ENCODE measurements at places on chromosomes 5 and 9. TPM values are rescaled to one million over a fixed set of nuclear protein-coding genes. Genes with fewer than 3 reads are reported as not detected.
A peak's percentile ranks its signal among the peaks of the same experiment; 100 is the strongest.

DNA sequence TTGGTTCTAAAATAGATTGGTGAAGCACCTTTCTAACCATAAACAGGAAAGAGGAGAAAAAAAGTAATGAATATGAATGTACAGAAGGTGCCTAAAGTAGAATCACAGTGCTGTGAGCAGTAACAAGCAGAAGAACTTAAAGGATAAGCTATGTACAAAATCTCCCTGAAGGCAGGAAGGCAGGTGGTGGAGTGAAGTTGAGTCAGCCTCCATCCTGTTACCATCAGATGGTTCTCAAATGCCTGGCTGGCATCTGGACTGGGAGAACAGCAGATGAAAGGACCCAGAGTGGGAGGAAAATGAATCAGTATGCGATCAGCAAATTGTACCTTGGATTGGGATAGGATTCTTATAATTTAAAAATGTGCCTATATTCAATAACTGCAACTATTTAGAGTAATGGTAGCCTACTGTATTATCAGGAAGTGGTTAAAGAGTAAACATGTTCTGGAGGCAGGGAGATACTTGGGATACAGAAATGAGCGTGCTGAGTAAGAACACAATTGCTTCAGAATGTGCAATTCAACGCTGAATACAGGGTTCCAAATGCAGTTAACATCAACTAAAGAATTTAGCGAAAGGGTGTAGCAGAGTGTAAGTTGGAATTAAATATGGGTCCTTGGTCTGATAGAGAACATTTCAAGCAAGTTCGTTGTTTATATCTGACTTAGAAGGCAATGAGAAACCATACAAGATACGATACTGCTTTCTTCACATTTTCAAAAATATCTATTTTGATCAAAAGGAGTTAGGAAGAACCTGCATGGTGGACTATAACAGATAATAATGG, 21.1 kb upstream of the FER start:
- H3K36me3 ChIP-seq, result no peaks in the 10 kb centered on the region
- DNase-seq, result no peak
- H3K4me3 ChIP-seq, result peak overlapping the region; percentile 80
- H3K27me3 ChIP-seq, result no peaks in the 10 kb centered on the region
- H3K4me1 ChIP-seq, result peaks cover 5% of the 10 kb centered on the region

GRCh38 chr5:107389775-107390148, 281.0 kb downstream of the EFNA5 start:
- no peaks in the 10 kb centered on the region for H3K27me3 ChIP-seq
- H3K4me1 ChIP-seq, result peaks cover 28% of the 10 kb centered on the region
- H3K4me3 ChIP-seq, result no peak overlapping the region

Gene COL23A1
- total RNA-seq, result 0.05 TPM

- H3K4me3 ChIP-seq, result no peak overlapping the region
- peaks cover 4% of the 10 kb centered on the region for H3K4me1 ChIP-seq
- H3K27ac ChIP-seq, result no peak overlapping the region
- no peaks in the 10 kb centered on the region for H3K36me3 ChIP-seq
- no peak for DNase-seq
These were observed 34.7 kb upstream of the PLIN2 start for GRCh38 chr9:19162026-19162366.

DNA sequence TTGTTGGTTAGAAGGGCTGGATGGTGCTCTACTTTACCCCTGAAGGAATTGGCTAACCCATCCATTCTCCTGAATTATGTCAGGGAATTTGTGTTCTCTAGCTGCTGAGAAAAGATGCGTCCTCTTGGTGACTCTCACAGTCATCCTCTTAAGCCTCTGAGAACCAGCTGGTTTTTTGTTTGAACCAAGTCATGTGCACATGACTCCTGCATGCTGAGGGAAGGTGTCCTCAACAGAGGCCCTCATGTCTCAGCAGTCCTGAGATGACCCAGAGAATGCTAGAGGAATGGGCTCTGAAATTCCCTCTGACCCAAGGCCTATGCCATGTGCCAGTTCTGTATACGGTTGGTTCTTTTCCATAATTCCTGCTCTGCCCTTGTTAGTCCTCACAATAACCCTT, 10.4 kb upstream of the C5orf63 start:
- no peak overlapping the region for H3K4me3 ChIP-seq
- H3K27ac ChIP-seq, result no peak overlapping the region
- no peaks in the 10 kb centered on the region for H3K27me3 ChIP-seq
- no peak for DNase-seq

Gene MYORG
- 9.7 TPM for total RNA-seq

DNA sequence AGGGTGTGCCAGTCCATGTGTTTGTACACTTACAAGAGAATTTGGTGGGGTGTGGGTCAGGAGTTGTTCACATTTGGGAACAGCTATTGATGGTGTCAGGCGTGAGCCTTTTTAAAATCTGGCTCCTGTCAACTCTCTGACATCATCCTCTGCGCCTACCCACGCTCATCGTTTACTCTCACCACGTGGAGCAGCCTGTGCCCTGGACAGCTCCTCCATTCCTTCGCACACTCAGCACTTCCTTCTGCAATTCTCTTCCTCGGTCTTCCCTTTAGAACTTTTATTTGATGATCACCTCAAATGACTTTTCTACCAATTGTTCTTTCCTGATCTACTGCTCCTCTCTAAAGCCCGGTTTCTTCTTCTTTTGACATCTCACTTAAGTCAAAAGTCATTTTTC, 42.1 kb upstream of the GNAQ start:
- H3K4me3 ChIP-seq, result no peak overlapping the region
- no peaks in the 10 kb centered on the region for H3K36me3 ChIP-seq
- no peaks in the 10 kb centered on the region for H3K27me3 ChIP-seq
- H3K4me1 ChIP-seq, result no peaks in the 10 kb centered on the region
- DNase-seq, result no peak

Gene STOM
- total RNA-seq, result 81.2 TPM

GRCh38 chr5:110053824-110054223, 364.1 kb downstream of the MAN2A1 start:
- no peak overlapping the region for H3K27ac ChIP-seq
- DNase-seq, result no peak
- no peaks in the 10 kb centered on the region for H3K36me3 ChIP-seq
- H3K4me1 ChIP-seq, result no peaks in the 10 kb centered on the region
- no peak overlapping the region for H3K4me3 ChIP-seq

- peaks cover 3% of the 10 kb centered on the region for H3K4me1 ChIP-seq
- no peak overlapping the region for H3K4me3 ChIP-seq
- H3K27me3 ChIP-seq, result peaks cover 40% of the 10 kb centered on the region
- H3K27ac ChIP-seq, result no peak overlapping the region
These were observed 1.2 kb upstream of the SLC1A3 start for GRCh38 chr5:36605241-36605640.

GRCh38 chr9:118170032-118170955, 466.1 kb downstream of the TLR4 start:
- H3K36me3 ChIP-seq, result no peaks in the 10 kb centered on the region

Gene NDOR1
- 15.6 TPM for total RNA-seq

- H3K27me3 ChIP-seq, result no peaks in the 10 kb centered on the region
- no peak overlapping the region for H3K4me3 ChIP-seq
- H3K4me1 ChIP-seq, result no peaks in the 10 kb centered on the region
- H3K27ac ChIP-seq, result no peak overlapping the region
- H3K36me3 ChIP-seq, result no peaks in the 10 kb centered on the region
- DNase-seq, result no peak
These were observed 51.1 kb upstream of the TBC1D2 start for GRCh38 chr9:98306384-98307145.

DNA sequence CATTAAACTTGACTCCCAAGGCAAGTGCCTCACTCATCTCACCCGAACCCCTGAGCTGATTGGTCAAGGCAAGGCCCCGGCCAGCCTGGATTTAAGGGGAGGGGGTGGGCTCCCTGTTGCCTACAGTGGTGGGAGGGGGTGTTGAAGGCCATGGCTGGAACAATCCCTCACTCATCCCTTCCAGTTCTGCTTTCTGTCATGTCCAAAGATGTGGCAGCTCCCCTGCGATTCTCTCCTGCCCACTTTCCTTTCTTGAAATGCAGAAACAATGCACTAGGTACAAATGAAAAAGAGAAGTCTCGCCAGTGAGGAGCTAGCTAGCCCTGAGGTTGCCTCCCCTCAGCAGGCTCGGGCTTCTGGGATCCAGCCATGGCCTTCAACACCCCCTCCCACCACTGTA, 240.9 kb downstream of the SYK start:
- no peaks in the 10 kb centered on the region for H3K36me3 ChIP-seq
- H3K4me3 ChIP-seq, result no peak overlapping the region
- H3K4me1 ChIP-seq, result peaks cover 6% of the 10 kb centered on the region
- no peak for DNase-seq

GRCh38 chr5:137336565-137337120, 162.5 kb downstream of the SPOCK1 start:
- H3K27me3 ChIP-seq, result peaks cover 5% of the 10 kb centered on the region
- no peak overlapping the region for H3K27ac ChIP-seq
- no peak overlapping the region for H3K4me3 ChIP-seq
- H3K36me3 ChIP-seq, result no peaks in the 10 kb centered on the region

Gene PCDHA4
- total RNA-seq, result 3.1 TPM

- H3K27me3 ChIP-seq, result no peaks in the 10 kb centered on the region
- H3K4me3 ChIP-seq, result peak overlapping the region; percentile 48
- no peak for DNase-seq
- H3K4me1 ChIP-seq, result no peaks in the 10 kb centered on the region
- no peaks in the 10 kb centered on the region for H3K36me3 ChIP-seq
- H3K27ac ChIP-seq, result no peak overlapping the region
These were observed 1.8 kb upstream of the KLF4 start for GRCh38 chr9:107491081-107492053.

Gene LSM11
- total RNA-seq, result 1.6 TPM

- no peak overlapping the region for H3K4me3 ChIP-seq
- no peak for DNase-seq
- no peaks in the 10 kb centered on the region for H3K4me1 ChIP-seq
- no peak overlapping the region for H3K27ac ChIP-seq
These were observed 213.4 kb upstream of the DMAC1 start for GRCh38 chr9:8012986-8013385.

- DNase-seq, result no peak
- no peaks in the 10 kb centered on the region for H3K27me3 ChIP-seq
- H3K36me3 ChIP-seq, result no peaks in the 10 kb centered on the region
These were observed 76.6 kb downstream of the PTPDC1 start for GRCh38 chr9:94160594-94161501.

Gene SGCD
- not detected for total RNA-seq

Gene FOXD4L6
- not detected for total RNA-seq

GRCh38 chr5:45484781-45485180, 211.4 kb downstream of the HCN1 start:
- no peaks in the 10 kb centered on the region for H3K36me3 ChIP-seq
- H3K27ac ChIP-seq, result no peak overlapping the region

DNA sequence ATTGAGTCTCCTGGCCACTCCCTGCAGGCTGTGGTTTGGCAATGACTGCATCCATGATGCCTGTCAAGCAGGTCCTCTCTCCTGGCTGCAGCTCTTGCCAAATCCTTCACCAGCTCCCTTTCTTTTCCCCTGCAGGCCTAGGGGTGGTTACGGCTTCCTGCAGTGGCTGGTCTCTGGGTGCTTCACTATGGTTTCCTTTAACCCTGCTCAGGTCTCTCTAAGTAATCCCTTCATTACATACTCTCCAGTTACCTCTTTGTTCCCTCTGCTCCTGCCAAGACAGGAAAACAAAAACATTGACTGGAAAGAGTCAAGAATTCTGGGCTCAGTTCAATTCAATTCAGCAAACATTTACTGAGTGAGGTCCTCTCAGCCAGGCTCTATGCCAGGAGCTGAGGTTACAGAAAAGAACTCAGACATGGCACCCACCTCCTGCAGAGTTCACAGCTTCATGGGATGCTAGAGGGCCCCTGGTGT, 19.8 kb upstream of the PTPN3 start:
- H3K36me3 ChIP-seq, result no peaks in the 10 kb centered on the region
- H3K27me3 ChIP-seq, result no peaks in the 10 kb centered on the region
- no peak for DNase-seq
- H3K4me3 ChIP-seq, result no peak overlapping the region

GRCh38 chr9:109448223-109448622, 49.9 kb downstream of the PTPN3 start:
- no peak overlapping the region for H3K4me3 ChIP-seq
- no peaks in the 10 kb centered on the region for H3K36me3 ChIP-seq
- no peak for DNase-seq
- H3K4me1 ChIP-seq, result peaks cover 5% of the 10 kb centered on the region
- H3K27ac ChIP-seq, result no peak overlapping the region

Gene STPG3
- 0.26 TPM for total RNA-seq

- H3K27me3 ChIP-seq, result no peaks in the 10 kb centered on the region
- no peak for DNase-seq
- H3K4me1 ChIP-seq, result no peaks in the 10 kb centered on the region
- H3K27ac ChIP-seq, result no peak overlapping the region
- H3K4me3 ChIP-seq, result no peak overlapping the region
These were observed 229.2 kb upstream of the FAM174A start for GRCh38 chr5:100306000-100306399.

Gene ADAMTS19
- total RNA-seq, result not detected

DNA sequence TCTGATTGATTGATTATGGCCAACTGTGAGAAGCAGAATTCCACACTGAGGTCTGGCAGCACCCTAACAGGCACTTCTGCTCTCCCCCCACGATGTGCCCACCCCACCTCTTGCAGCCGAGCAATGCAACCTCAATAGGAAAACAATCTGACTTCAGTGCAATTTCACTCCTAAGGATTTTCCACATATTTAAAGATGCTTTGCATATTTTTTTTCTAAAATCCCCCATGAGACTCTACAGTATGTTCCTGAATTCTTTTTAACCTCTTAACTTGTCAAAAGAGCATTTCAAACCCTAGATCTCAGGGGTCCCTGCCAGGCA, 243.1 kb downstream of the AUH start:
- no peak overlapping the region for H3K4me3 ChIP-seq
- no peak for DNase-seq
- H3K36me3 ChIP-seq, result no peaks in the 10 kb centered on the region
- no peaks in the 10 kb centered on the region for H3K27me3 ChIP-seq
- H3K27ac ChIP-seq, result no peak overlapping the region

DNA sequence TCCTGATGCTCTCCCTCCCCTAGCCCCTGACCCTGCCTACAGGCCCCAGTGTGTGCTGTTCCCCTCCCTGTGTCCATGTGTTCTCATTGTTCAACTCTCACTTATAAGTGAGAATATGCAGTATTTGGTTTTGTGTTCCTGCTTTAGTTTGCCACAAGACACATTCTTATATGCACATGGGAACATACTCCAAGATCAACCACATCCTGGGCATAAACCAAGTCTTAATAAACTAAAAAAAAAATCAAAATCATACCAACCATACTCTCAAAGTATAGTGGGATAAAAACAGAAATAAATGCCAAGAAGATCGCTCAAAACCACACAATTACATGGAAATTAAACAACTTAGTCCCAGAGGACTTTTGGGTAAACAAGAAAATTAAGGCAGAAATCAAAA, 11.2 kb upstream of the ZCCHC9 start:
- no peaks in the 10 kb centered on the region for H3K36me3 ChIP-seq
- H3K27me3 ChIP-seq, result no peaks in the 10 kb centered on the region
- no peak for DNase-seq

DNA sequence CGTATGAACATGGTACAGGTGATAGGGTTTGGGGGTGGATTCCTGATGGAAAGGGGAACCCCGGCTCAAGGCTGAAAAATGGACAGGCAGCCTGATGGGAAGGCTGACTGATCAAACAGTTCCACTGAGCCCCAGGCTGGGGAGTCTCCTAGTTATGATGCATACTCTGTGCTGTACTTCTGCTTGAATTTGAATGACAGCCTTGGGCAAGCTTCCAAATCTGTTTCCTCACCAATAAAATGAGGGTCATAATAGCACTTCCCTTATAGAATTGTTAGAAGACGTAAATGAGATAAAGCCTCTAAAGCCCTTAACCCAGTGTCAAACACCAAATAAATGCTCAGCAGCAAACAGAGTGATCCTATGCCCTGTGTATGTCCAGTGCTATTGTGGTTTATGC, 478.5 kb upstream of the DMAC1 start:
- H3K27me3 ChIP-seq, result no peaks in the 10 kb centered on the region
- no peak overlapping the region for H3K27ac ChIP-seq
- DNase-seq, result no peak
- no peaks in the 10 kb centered on the region for H3K4me1 ChIP-seq
- no peaks in the 10 kb centered on the region for H3K36me3 ChIP-seq

Gene FST
- total RNA-seq, result 0.51 TPM

Data from Panc1 (cell line).